ENCODE measurements at places on chromosomes 1 and 21.
A peak's percentile ranks its signal among the peaks of the same experiment; 100 is the strongest.

DNA sequence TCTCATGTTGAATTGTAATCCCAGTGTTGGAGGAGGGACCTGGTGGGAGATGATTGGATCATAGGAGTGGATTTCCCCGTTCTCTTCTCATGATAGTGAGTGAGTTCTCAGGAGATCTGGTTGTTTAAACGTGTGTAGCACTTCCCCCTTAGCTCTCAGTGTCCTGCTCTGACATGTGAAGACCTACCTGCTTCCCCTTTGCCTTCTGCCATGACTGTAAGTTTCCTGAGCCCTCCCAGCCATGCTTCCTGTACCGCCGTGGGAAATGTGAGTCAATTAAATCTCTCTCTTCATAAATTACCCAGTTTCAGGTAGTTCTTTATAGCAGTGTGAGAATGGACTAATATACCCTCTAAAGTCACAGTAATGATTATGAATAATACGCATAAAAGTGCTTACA lies 248.4 kb upstream of the LRRC7 start:
- DNase-seq: no peak

DNA sequence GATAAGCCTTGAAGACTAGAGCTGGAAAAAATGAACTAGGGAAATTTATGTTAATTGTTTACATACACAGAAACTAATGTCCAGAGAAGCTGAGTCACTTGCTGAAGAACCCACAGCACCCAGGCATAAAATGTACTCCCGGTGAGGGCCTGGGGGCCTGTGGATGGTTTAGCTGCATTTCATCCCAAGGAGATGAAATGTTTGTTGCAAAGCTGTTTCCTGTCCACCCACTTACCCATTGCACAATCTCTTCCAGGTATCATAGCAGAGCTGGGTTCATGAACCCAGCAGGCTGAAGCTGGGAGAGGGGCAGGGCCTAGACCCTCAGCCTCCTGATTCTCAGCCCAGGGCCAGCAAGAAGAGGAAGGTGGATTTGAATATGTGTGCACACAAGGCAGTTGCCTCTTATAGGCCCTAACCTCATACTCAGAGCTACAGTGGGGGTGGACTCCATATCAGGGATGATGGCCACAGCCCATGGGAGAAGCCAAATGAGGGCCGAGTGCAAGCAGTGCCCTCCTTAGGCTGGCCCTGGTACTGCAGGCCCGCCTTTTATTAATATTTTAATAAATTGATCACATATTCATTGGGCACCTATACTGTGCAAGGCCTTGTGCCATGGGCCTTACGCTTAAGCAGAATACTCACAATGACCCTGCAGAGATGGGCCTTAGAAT lies 110.8 kb downstream of the LACTBL1 start:
- DNase-seq: peak; percentile 39

DNA sequence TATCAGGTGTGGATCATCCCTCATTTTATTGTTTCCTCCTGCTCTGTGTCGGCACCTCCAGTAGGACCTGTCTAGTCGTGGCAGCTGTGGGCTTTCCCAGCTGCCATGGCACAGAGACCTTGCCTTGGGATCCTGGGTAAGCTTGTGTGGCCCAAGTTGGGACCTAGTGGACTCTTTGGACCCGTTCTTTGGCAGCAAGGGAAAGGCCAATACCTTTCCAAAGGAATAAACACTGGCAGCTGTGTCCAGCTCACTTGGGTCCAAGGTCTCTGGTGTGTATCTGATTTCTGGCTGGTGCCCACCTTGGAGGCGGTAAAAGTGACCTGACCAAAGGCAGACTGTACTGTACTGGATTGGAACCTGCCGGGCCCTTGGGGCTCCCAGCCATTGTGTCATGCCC lies 21.8 kb downstream of the DIP2A start:
- no peak for DNase-seq

DNA sequence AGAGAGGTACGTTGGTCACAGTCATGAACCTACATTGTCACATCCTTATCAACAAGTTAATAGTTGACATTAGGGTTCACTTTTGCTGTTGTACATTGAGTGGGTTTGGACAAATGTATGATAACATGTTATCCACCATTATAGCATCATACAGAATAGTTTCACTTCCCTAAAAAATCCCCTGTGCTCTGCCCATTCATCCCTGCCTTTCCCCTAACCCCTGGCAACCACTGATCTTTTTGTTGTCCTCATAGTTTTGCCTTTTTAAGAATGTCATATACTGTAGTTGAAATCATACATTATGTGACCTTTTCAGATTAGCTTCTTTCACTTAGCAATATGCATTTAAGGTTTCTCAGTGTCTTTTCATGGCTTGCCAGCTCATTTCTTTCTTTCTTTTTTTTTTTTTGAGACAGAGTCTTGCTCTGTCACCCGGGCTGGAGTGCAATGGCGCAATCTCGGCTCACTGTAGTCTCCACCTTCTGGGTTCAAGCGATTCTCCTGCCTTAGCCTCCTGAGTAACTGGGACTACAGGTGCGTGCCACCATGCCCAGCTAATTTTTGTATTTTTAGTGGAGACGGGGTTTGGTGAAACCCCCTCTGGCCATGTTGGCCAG lies 50.6 kb downstream of the UCK2 start:
- DNase-seq: no peak

GRCh38 chr1:155305881-155306391 lies 2.7 kb upstream of the FDPS start:
- DNase-seq: no peak

- no peak for DNase-seq
Observed at GRCh38 chr21:23732776-23733175, 1874.5 kb downstream of the MRPL39 start.

DNA sequence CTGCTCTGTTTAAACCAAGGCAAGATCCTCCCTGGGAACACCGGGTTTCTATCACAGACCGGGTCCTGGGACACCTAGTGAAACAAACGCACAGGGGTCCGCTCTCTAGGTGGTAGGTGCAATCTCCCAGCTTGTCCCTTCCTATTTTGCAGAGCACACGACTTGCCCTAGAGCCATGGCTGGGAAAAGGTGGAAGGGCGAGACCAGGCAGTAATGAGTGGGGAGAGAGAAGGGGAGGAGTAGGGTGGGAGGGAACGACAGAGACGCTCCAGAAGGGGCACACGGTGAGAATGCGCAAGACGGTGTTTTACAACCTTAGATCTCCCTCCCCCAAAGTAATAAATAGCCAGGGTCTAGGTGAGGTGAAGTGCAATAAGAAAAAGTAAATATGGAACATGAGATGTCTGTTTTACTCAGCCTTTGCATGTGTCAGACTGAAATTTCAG lies 9.3 kb upstream of the ARHGAP29 start:
- no peak for DNase-seq

DNA sequence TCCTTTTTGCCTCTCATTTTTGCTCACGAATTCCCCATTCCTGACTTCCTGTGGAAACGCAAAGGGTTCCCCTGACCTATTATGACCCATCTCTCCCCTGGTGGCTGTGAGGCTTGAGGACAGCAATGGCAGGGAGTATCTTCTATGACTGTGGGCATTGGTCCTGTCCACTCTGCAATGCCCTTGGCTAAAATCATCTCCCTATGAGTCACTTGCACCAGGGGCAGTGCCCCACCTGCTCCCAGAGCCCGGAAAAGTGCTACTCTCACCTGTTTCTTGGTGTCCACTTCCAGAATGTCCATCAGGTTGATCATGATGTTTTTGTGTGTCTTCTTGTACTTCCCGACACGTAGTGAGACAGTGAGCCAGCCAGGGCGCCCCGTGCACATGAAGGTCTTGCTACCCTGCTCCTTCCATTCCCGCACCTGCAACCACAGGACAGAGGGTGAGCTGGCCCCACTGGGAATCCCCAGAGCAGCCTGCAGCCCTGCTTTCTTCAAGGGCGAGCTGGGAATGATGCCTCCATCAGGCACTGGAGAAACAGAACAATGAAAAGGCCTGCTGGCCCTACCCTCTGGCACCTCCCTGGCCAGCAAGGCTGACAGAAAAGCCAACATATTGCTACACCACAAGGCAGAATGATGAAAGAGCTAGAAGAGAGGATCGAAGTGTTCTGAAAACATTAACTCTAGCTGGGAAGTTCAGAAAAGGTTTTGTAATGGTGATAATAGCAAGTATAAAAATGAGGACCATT lies 3.5 kb downstream of the DHCR24 start:
- DNase-seq: no peak

GRCh38 chr1:17470021-17470799 lies 30.7 kb upstream of the RCC2 start:
- DNase-seq: no peak

DNA sequence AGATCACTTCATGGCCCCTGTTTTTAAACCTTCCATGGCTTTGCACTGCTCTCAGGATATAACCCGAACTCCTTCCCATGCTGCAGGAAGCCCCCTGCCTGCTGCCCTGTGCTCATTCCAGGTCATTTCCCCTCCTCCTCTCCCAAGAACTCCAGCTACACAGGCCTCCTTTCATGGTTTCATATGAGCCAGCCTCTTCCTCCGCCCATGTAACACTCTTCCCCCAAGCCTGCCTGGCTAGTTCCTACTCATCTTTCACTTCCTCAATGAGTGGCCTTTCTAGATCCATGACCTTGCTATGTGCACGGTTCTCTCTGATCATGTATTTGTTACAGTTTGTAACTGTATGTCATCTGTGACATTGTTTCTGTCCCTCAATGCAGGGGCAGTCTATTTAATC lies 3.1 kb upstream of the NCF2 start:
- DNase-seq: no peak

DNA sequence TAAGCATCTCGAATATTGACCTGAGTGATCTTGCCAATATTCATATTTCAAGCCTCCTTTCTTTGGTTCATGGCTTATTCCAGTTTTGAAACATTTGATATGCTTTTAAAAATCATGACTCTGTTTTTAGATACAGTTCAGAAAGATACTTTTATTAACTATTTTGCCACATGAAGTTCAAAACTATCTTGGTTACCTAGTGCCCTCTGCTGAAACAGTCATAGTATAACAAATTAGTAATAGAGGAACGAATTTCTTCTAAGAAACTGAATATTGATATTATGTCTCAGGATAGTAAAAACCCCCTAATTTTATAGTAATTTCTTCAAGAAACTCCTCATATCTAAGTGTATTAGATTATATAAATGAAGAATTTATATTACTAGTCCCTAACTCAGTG lies 52.6 kb upstream of the RC3H1 start:
- no peak for DNase-seq

GRCh38 chr1:218867941-218868626 lies 305.6 kb upstream of the LYPLAL1 start:
- DNase-seq: no peak

- DNase-seq: no peak
Observed at GRCh38 chr1:164087906-164088453, 471.0 kb upstream of the PBX1 start.

Data from NCI-H1417 (cell line).